Thoracic aorta endothelial cell (primary cell): ENCODE measurements at places on chromosomes 5 and 9. TPM values are rescaled to one million over a fixed set of nuclear protein-coding genes. Genes with fewer than 3 reads are reported as not detected.

PCDHA9 gene
- under 0.01 and 0.07 TPM in 2 replicates for total RNA-seq

CAVIN4 gene
- total RNA-seq, result 1.9 and 2.9 TPM in 2 replicates

ANKRD34B gene
- total RNA-seq, result not detected in 2 replicates

MEIKIN gene
- not detected in 2 replicates for total RNA-seq

ACER2 gene
- total RNA-seq, result 11.3 and 11.4 TPM in 2 replicates

AGXT2 gene
- not detected in 2 replicates for total RNA-seq
